CD4-positive, alpha-beta T cell treated with Interleukin-6 for 4 hours (primary cell): ENCODE measurements at places on chromosomes 5 and 9.

GRCh38 chr5:145975361-145976066 lies 39.1 kb downstream of the SH3RF2 start:
- DNase-seq, result no peak

DNA sequence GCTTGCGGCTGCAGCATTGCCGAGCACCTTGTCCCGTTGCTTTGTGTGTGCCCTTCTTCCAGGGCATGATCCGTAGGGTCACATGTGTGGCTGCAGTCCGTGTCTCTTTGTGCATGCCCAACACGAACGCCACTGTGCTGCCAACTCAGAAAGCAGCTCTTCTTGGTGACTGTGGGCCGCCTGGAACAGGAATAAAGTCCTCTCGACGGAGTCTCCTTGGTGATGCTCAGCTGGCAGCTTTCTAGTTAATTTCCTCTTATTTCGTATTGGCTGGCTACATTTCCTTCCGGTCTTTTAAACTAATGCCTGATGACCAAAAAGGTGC lies 5.8 kb downstream of the EXOC3 start:
- DNase-seq, result no peak

- DNase-seq, result no peak
Measured at GRCh38 chr5:8897316-8897715, 648.6 kb downstream of the SEMA5A start.

- no peak for DNase-seq
Measured at GRCh38 chr9:84759300-84759750, 89.8 kb downstream of the NTRK2 start.

DNA sequence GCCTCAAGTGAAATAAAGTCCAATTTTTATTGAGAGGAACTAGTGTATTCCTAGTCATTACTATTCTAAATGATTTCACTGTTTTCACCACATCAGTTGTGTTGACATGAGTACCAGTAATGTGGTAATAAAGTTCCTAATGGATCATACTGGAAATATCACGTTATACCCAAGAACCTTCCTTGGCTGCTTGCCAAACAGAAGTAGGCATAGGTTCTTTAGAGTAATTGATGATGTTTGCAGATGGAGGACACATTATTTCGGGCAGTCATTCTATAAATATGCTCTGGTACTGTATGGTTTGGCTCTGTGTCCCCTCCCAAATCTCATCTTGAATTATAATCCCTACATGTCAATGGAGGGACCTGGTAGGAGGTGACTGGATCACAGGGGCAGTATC lies 15.1 kb downstream of the SNCAIP start:
- no peak for DNase-seq

DNA sequence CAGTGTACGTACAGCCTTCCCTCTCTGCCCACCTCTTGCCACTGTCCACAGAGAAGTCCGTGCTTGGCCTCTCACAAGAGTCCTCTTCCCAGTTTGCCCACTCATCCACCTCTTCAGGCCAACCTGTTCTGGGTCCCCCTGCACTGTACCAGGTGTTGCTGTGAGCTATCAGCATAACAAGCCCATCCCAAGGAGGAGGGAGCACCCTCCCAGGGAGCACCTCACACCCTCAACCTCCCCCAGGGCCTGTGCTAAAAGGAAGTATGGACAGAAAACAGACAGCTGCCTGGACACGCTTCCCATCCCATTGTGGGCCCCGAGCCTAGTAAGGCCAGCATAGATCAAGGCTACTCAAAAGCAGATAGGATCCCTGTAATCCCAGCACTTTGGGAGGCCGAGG lies 114.2 kb upstream of the ICE1 start:
- DNase-seq, result no peak

- no peak for DNase-seq
Measured at GRCh38 chr5:91848453-91848852, 465.3 kb upstream of the ARRDC3 start.
